Activated naive CD4-positive, alpha-beta T cell (primary cell): ENCODE measurements at places on chromosomes 6 and 20.
A peak's percentile ranks its signal among the peaks of the same experiment; 100 is the strongest.

DNA sequence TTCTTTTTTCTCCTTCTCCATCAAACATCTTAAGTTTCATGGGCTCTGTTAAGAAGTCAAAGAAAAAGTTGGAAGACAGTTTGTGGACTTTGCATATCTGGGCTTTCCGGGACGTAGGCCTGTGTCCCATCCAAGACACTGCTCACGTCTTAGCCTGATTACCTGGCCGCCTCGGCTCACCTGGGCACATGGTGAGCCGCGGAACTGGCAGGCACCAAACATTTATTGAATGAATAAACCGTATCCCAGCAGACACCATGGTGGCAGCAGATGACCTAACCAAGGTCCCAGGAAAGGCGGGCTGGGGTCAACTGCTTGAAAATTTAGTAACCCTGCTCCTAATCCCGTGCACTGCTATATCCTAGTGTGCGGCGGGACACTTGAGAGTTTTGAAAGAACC lies 35.6 kb downstream of the GNAS start:
- no peak for DNase-seq

GRCh38 chr6:26017632-26017966 lies 55.0 kb downstream of the TRIM38 start:
- peak; percentile 38 for DNase-seq

GRCh38 chr6:32060966-32061655 lies 22.9 kb downstream of the CYP21A2 start:
- DNase-seq: no peak

GRCh38 chr20:3661814-3662665 lies 1.2 kb downstream of the GFRA4 start:
- DNase-seq: no peak

DNA sequence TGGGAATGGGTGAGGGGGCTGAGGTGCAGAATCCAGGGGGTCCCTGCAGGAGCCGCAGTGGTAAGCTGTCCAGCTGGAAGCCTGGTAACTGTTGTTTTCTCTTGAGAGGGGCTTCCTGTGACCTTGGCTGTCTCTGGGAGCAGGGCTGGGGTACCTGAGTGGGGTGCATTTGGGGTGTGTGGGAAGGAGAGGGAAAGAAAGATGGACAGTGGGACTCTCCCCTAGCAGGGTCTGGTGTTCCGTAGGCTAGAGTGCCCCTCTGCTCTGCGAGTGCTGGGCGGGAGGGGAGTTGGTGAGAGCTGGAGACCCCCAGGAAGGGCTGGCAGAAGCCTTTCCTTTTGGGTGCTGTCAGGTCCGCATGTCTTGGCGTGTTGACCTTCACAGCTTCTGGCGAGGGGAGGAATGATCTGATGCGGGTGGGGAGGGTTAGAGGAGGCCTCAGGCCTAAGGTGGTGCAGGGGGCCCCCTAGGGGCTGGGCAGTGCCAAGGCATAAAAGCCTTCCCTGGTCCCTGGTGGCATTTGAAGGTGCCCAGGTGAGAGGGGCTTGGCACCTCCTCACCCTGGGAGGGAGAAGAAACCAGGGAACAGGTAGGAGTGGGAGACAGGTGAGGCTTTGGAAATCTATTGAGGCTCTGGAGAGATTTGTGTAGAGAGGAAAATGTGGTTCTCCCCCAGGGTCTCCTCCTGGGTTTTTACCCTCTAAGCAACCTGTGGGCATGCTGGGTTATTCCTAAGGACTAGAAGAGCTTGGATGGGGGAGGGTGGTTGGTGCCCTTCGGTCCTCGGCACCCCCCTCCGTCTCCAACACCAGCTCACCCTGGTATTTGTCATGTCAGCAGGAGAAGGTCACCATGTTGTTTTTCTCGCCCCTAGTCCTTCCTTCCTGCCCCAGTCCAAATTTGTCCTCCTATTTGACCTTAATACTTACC lies 3.3 kb downstream of the VEGFA start:
- peak; percentile 21 for DNase-seq

- DNase-seq: no peak
These were observed 45.8 kb upstream of the FAM184A start for GRCh38 chr6:119124079-119124824.

- no peak for DNase-seq
These were observed 104.9 kb upstream of the SYNDIG1 start for GRCh38 chr20:24364482-24364881.

GRCh38 chr6:160412993-160413392 lies 64.8 kb downstream of the SLC22A3 start:
- DNase-seq: no peak

DNA sequence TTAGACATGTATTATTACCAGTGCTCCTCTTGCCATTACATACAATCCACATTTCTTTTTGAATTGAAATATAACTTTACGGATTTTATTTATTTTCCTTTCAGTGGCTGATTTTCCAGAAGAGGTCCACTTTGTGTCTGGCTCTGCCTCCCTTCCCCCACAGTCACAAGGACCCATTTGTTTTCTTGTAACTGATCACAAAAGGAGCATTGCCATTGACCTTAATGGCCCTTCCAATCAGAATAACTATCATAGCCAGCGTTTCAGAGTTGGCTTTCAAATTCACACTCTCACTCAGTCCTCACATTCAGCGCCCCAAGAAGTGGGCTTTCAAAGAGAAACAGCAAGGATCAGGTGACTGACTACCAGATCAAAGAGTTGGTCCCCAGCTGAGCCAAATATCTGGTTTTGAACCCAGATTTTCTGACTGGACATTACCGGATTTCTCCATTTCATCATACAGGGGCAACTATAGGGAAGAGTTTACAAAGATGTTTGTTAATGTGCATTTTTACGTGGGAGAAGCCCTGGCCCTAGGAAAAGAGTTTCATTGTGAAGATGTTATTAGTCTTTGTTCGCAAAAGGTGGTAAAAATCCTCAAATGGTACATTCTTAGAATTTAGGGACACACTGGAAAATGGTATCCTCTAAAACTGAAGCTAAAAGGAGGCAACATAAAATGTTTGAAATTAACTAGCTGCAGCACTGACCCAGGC lies 2.0 kb upstream of the SLC22A23 start:
- no peak for DNase-seq

DNA sequence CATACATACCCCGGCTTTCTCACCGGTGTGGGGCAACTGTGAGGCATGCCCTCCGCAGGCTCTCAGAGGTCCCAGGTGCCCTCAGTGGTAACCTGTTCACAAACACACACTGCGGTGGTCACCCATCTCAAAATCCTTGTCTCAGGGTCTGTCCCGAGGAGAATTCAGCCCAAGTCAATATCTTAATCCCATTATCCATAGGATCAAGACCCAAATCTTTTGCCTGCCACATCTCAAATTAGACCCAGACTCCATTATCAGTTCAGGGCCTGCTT lies 140.8 kb downstream of the CDC5L start:
- DNase-seq: no peak

GRCh38 chr20:60107621-60108390 lies 149.6 kb downstream of the CDH26 start:
- DNase-seq: no peak

GRCh38 chr20:38473367-38473795 lies 738 bp downstream of the RALGAPB start:
- DNase-seq: no peak

DNA sequence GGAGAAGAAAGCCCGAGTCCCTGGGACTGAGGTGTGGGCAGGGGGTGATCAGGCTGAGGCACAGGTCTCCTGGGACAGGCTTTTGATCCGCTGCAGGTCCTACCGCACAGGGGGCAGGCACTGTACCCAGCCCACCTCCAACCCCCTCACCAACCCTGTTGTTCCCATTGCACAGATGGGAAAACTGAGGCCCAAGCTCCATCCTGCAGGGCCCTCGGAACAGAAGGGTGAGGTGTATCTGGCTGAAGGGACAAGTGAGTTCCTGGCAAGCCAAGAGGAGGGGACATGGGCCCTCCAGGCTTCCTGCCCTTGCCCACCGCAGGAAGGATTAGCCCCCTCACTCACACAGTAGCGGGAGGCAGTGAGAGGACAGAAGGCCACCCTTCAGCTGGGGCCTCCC lies 16.5 kb upstream of the SPDEF start:
- DNase-seq: no peak

GRCh38 chr20:20393207-20394120 lies 25.6 kb downstream of the INSM1 start:
- DNase-seq: no peak

DNA sequence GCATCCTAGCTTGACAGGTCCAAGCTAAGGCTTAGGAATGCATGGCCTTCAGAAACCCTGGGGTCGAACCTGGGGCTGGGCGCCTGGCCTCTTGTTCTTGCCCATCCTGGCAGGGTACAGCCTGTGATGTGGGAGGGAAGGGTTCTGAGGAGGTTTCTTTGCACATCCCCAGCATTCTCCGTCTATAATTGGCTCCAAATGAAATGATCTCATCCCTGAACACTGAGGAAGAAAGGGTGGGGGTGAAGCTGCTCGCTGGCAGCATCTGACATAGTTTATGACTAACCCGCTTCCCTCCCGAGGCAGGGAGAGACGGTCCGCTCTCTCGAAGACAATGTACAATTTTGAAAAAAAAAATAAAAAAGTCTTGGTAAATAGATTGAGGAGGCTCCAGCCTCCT lies 67.1 kb upstream of the ZNFX1 start:
- no peak for DNase-seq

GRCh38 chr6:147159536-147160374 lies 44.5 kb upstream of the STXBP5 start:
- no peak for DNase-seq

- no peak for DNase-seq
These were observed 11.0 kb downstream of the LY86 start for GRCh38 chr6:6599468-6599873.

DNA sequence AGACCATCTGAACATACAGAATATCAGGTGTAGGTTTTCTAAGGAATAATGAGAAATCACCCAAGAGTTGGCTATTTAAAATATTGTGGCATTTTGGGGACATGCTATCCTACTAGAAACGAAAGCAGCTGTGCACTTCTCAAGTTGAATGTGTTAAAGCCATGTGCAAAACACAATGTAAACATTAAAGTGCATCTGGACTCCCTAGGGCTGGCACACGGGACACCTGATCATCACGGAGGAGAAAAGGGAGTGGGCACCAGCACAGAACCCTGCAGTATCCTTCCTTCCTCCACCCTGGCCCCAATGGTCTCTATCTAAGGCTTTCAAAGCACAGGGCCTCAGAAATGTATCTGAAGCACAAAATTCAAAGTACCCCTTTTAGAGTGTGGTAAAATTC lies 94.3 kb downstream of the INSM1 start:
- no peak for DNase-seq

GRCh38 chr20:3146732-3147341 lies 12.8 kb downstream of the FASTKD5 start:
- DNase-seq: no peak

- no peak for DNase-seq
These were observed 32.3 kb downstream of the IRF4 start for GRCh38 chr6:423799-424345.

- no peak for DNase-seq
These were observed 100.0 kb upstream of the RIPOR2 start for GRCh38 chr6:25035512-25036435.

GRCh38 chr6:157568702-157569101 lies 187.7 kb downstream of the ZDHHC14 start:
- no peak for DNase-seq

GRCh38 chr6:55227862-55228261 lies 53.5 kb downstream of the HCRTR2 start:
- no peak for DNase-seq

- DNase-seq: no peak
These were observed 2.0 kb downstream of the ZBP1 start for GRCh38 chr20:57618091-57618763.

DNA sequence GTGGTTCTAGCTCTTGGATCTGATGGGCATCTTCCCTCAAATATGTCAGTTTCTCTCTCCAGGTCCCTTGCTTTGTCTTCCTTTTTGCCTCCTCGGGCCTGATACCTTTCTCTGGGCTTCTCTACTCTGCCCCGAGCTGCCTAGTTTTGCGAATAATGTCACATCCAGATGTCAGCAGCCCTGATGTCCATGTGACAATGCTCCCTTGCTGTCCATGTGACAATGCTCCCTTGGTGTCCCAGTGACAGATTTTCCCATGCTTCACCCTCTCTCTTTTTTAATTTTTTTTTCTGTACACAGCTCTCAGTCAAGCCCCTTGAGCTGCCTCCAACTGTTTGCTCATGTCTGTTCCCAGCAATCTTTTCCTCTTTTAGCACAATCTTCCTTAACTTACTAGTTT lies 6.4 kb downstream of the TRAF3IP2 start:
- DNase-seq: no peak

GRCh38 chr6:116144605-116145004 lies 18.7 kb upstream of the COL10A1 start:
- DNase-seq: no peak

DNA sequence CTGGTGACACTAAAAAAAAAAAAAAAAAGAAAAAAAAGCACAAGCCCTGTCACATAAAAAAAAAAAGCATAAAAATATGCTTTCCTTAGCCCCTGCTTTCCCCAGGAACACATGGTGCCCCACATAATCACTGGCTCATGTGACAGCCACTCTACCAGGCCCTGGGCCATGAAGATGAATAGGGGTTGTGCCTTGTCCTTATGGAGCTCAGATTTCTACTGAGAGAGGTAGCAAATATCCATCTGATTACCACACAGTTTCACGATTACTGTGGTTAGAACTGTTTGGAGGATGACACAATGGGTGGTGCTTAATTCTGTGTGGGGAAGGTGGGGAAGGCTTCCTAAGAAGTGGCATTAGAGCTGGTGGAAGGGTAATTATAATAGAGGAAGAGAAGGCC lies 9.3 kb downstream of the RAET1E start:
- no peak for DNase-seq

DNA sequence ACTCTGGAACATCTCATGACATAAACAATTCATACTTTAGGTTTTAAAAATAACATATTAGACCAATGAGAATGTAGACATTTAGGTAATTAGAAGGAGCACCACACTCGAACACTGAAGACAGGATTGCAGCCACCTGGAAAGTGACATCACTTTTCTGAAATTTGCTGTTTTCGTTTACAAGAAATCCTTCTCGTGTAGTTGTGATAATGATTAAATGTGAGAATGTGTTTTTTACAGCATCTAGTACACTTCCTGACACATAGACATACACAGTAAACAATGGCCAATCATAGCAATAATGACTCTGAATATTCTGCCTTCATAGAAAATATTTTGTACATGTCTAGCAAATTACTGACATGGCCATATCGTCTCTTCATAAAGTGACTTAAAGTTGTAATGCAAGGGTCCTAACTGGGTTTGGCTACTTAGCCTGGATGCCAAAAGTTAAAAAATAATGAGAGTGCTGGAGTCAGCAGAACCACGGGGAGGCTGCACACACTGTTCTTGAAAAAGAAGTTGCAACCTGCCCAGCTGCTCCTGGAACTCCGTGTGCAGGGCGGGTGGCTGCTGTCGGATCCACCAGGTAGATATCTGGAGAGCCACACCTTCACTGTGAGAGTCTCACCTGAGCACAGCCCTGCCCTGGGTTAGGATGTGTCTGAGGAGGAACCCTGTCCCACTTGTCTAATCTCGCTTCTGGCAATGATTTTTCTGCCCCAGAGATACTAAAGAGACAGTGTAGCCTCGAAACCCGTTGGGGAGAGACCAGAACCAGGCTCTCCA lies 212.9 kb downstream of the QKI start:
- no peak for DNase-seq

DNA sequence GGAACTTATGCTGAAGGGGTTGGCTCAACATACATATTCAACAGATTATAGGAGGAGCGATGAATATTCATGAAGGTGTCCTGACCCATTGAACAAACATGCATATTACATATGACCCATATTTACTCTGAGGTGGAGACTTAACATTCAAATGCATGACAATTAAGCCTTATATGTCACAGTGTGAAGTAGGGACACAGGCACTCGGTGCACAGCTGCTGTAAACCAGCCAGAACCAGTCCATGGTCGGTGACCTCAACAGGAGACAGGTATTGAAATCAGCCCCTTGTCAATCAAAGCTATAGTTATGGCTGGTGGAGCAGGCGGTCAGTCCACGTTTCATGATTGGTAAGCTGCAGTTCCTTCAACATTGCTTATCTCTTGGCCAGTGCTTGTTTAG lies 347.3 kb downstream of the THBS2 start:
- no peak for DNase-seq
